ENCODE measurements at places on chromosomes 4 and X. TPM values are rescaled to one million over a fixed set of nuclear protein-coding genes. Genes with fewer than 3 reads are reported as not detected.

TGIF2LX gene
- total RNA-seq: not detected

LRAT gene
- total RNA-seq: not detected

RS1 gene
- total RNA-seq: not detected

NOP14 gene
- 17.4 TPM for total RNA-seq

CLTRN gene
- 0.66 TPM for total RNA-seq

FGFBP1 gene
- not detected for total RNA-seq

DNA sequence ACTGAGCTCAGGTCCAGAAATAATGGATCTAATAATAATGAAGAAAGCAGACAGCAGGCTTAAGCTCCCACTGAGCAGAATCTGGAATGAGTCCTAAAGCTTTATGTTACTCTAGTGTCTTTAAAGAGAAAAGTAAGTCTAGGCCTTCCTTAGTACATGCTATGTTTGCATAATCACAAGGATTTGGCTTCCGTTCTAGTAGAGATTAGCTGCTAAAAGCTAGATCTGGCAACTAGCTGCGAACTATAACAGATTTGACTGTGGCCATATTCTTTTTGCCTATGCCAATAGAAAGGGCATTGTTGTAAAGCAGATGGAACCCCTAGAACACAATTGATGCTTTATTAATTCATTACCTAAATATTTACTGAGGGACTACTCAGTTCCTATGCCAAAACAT, 19.0 kb downstream of the COX7B2 start:
- no peak for DNase-seq

DNA sequence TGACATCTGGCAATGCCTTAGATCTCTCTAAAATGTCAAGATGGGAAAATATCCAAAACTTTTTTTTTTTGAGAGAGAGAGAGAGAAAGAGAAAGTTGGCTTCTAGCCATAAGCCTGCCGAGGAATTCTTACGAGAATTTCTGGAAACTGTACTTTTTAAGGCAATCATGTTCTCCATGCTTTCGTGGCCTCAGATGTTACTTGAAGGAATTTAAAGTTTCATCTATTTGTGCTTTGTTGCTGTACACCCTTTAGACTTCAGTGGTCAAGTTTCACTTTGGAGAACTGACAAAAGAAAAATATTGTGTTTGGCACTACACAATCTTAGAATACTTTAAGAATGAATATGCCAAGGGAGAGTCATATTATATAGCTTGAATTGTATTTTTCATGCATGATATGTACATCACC, 53.9 kb downstream of the FAT4 start:
- no peak for DNase-seq

- no peak for DNase-seq
Measured at GRCh38 chrX:21158678-21159077, 215.5 kb upstream of the CNKSR2 start.

DNA sequence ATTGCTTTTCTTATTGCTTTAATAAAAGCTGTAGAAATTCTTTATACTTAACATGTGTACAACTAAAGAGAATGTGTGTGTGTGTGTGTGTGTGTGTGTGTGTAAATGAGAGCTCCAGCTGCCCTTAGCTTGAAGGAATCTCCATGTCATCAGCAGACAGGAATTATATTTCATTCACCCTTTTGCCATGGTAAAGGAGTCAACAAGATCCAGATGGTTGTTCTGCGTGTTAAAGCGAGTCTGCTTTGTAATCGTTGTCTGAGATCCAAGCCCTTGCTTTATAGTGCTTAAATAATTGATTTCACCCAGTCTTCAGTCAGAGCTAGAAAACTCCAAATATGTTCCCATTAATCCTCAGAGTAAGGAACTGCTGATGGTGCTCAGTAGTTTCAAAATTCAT, 285.5 kb downstream of the PDGFC start:
- no peak for DNase-seq

- DNase-seq: no peak
Measured at GRCh38 chr4:90219822-90220221, 92.6 kb downstream of the CCSER1 start.

DNA sequence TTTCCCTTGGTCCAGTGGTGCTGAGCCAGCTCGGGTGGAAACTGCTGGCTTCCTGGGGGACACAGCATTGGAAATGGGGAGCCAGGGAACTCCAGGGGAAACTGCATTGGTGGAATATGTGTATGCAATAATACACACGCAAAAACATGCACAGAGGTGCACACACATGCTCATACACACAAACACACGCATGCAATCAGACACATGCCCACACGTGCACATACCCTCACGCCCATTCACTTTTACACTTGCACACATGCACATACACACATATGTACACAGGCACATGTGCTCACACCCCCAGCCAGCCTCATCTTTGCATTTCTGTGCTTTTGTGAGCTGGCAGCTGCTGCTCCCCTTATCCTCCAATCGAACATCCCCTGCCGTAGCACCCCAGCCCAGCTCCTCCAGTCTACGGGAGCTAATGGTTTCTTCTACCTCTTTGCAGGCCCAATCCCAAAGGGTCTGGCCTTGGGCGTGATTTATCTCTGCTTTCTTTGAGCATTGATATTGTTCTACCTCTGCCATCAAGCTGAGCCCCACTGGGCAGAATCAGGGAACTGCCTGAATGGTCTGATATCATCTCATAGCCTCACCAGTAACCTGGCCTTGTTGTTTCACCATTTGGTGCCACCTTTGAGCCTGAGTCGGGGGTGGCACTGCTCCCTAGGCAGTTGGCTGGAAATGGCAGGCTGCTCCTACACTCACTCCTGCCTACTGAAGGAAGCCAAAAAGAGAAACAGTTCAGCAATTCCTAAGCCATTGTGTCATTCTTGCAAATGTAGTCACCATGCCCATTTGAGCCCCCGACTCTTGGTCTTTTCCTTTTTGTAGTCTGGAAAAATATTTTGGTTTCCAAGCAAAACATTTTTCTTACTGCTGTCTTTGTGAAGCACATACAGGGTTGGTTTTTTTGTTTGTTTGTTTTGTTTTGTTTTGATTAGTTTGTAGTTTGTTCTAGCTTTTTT, 104.4 kb upstream of the MAMLD1 start:
- DNase-seq: no peak

DNA sequence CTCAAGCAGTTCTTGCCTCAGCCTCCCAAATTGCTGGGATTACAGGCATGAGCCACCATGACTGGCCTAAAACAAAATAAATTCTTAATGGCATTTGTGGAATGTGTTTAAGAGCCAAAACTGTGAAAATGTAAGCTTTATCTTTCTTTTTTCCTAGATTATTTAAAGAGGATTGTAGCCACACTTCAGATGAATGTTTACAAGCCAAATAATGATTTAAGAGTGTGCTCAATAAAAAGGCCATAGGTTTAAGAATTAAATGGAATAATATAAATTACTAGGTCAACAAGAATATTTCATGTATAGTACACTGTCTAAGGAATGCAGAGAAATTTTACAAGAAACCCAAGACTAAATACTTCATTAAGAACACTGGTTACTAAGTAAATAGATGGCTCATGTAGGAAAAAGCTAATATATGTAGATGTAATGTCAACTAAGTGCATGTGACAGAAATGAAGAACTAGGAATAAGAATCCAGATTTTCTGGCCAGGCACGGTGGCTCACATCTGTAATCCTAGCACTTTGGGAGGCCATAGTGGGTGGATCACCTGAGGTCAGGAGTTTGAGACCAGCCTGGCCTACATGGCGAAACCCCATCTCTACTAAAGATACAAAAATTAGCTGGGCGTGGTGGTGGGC, 21.3 kb upstream of the UGDH start:
- DNase-seq: no peak

GRCh38 chr4:112982680-112983079, 66.8 kb upstream of the ANK2 start:
- DNase-seq: no peak

GRCh38 chrX:46582325-46582724, 8.8 kb downstream of the CHST7 start:
- DNase-seq: no peak

DNA sequence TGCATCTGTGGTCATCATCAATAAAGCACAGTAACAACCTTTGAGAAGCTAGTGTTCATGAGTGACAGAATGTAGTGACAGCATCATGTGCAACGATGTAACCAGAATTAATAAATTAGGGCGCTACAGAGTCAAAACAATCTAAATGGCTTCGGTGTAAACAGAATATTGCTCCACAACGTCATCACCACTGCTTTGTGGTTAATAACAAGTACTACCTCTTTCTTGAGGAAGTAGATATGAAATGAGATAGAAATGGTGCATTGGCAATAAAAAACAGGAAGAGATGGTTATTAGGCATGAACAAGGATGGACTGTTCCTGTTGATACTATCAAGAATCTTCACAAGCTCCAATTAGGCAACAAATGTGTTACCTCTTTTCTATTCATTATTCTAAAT, 8.7 kb upstream of the PDHA2 start:
- DNase-seq: no peak

GRCh38 chr4:122826553-122827257, at the start of gene FGF2:
FGF2 (plus strand) TSS chr4:122826831; CDS start chr4:122827175, 344 bp downstream.
- peak; percentile 67 for DNase-seq

- DNase-seq: peak; percentile 60
Measured at GRCh38 chrX:39705290-39705689, 392.5 kb downstream of the BCOR start.

- no peak for DNase-seq
Measured at GRCh38 chrX:108001218-108001814, 19.1 kb upstream of the TEX13B start.

- DNase-seq: no peak
Measured at GRCh38 chr4:39942507-39942906, 35.2 kb downstream of the PDS5A start.

- no peak for DNase-seq
Measured at GRCh38 chr4:74235135-74235534, 73.1 kb upstream of the EPGN start.

DNA sequence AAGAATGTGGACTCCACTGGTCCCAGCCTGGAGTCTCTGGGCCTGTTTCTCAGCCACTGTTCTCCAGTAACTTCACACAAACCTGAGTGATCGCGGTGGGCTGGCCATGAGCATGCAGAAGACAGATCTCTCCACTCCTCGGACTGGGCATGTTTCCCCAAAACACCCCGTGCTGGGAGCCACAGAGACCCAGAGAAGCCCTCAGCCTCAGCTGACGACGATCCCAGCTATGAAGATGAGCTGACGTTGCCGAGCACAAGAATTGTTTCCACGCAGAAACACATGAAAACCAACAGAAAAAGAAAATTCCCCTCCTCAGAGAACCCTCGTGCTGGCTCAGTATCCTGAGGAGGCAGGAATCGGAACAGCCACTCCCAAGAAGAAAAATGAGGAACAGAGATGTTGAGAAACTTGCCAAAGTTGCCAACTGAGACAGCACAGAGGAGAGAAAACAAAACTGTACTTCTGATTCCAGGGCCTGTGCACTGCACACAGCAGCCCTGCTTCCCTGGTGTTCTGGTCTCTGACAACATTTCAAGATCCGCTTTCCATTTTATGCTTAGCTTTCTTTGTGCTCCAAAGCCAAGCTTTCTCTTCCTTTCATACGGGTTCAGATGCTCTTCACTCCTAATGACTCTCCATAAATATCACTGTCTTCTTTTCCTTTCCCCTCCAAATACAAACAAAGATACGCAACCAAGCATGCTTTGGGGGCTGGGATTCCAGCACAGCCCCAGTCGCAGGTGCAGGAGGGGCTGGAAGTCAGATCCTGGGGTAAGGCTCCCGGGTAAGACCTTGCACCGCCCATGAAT, 81.4 kb downstream of the IRF2 start:
- no peak for DNase-seq

DNA sequence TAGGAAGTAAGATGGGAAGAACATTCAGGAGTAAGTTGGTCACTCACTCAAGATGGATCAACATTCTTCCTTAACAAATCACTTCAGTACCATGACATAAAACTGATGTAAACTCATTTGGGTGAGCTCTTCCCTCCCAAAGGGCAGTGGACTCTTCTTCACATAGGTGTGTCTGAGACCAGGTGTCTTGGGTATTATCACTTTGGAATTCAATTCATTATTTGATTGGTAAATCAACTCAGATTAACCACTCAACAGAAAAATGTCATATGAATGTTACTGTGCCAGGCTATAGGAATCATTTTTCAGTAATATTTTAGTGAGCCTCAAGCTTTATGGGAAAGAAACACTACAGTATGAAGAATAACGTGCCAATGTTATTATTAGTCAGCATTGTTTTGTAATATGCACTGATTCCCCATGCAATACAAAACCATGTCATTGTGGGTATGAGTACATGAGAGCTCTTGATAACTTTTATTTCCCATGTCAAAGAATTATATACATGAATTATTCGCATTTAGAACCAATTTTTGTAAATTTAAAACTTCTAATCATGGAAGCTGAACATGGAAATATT, 58.6 kb upstream of the ETNPPL start:
- DNase-seq: no peak

DNA sequence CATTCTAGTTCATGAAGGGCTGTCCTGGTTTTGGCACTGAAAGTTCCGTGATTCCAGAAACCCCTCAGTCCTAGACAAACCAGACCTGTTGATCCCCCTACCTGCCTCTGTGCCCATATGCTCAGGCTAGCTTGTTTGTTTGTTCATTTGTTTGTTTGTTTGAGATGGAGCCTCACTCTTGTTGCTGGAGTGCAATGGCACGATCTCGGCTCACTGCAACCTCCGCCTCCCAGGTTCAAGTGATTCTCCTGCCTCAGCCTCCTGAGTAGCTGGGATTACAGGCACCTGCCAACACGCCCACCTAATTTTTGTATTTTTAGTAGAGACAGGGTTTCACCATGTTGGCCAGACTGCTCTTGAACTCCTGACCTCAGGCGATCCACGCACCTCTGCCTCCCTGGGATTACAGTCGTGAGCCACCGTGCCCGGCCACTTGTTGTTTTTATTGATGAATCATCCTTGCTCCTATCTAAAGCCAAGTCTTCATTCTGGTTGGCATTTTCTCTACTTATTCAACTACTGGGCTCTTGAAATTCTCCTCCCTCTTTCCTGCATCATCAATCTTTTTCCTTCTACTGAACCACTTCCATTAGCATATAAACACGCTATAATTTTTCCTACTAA, 86.3 kb upstream of the BMP2K start:
- no peak for DNase-seq

- peak; percentile 85 for DNase-seq
Measured at GRCh38 chrX:63350941-63351616, at the start of gene SPIN4. SPIN4 (minus strand) TSS chrX:63351332; CDS start chrX:63350819, 513 bp downstream.

- DNase-seq: no peak
Measured at GRCh38 chrX:150954951-150955350, 28.2 kb upstream of the HMGB3 start.

DNA sequence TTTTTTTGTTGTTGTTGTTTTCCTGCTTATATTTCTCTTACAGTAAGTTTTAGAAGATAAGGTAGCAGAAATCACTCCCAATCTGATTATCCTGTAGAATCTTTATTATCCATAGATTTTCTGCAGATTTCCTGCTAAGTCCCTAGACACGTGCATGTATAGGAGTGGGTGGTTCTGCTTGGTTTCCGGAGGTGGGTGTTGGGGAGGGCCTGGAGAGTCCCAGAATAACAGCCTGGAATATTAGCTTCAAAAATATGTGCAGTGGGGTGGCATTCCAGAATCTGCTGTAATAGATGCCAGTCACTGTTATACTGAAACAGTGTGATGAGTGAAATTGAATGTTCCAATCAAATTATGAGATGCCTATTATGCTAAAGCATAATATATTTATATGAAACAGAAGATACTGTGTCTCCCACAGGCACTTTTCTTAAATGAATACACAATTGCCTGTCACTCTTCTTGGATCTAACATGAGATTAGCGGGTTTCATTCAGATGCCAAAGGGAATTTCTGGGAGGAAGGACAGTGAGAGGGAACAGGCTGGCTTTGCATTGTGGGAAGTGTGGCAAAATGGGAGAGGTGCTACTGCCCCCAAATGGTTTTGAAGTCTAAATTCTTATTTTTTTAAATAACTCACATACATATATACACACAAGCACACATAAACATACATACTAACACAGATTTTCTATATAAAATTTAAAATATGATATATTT, 37.6 kb downstream of the C4orf50 start:
- DNase-seq: no peak

GRCh38 chr4:74237425-74237966, 70.8 kb upstream of the EPGN start:
- no peak for DNase-seq
